ENCODE measurements at places on chromosomes 6 and 20.

GRCh38 chr20:9112541-9113515 is 43.9 kb downstream of the PLCB4 start:
- DNase-seq, result no peak

DNA sequence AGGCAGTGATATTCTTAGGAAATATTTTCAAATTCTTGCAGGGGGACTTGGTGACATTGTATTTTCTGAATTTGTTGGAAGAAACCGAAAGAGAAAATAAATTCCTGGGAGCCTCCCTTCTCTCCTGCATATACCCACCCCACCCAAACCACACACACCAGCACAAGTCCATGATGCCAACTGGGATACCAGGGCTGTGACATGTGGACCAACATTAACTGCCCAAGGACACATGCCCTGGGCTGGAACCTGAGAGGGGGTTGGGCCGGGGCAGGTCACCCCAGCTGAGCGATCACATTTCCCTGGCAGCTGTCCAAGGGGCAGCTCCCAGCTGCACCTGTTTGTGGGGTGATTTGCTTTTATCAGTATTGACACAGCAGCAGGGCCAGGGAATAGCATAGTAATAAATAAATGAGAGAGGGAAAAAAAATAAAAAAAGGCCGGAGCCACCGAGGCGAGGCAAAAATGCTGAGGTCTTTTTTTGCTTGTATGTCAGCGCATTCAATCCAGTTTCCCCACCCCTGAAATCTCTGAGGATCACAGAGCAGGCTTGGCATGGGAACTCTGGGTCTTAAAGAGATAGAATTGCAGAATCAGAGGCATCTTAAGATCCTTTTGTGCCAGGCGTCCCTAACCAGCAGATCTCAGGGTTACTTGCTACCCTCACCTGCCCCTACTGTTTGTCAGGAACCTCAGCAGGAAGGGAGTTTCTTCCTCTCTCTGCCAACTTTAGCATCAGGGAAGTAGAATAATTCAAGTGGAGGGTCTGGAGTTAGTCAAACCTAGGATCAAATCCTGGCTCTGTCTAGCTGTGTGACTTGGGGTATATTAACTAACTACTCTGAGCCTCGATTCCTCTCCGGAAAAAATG is 66.5 kb upstream of the PIM1 start:
- DNase-seq, result peak; percentile 70

GRCh38 chr20:44384423-44385027 is 29.0 kb downstream of the HNF4A start:
- peak; percentile 76 for DNase-seq

DNA sequence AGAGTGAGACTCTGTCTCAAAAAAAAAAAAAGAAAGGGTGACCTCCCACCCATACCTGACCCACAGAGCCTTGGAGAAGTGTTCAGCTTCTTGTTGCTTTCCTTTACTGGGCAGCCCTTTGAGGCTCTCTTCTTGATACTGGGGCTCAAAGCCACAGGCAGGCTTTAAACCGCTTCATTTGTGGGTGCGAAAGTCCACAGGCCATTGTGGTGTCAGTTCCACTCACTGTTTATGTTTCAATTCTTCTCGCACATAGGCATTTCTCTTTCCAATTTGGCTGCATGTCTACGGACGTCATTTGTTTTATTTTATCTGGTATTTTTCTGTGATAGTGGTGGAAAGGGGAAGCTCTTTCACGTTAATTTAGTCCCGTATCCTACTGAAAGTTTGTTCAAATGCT is 34.6 kb downstream of the PPARD start:
- peak; percentile 18 for DNase-seq

GRCh38 chr6:5302220-5302946 is 41.1 kb downstream of the FARS2 start:
- DNase-seq, result peak; percentile 95

- no peak for DNase-seq
Observed at GRCh38 chr6:144231721-144232120, 53.4 kb upstream of the UTRN start.

DNA sequence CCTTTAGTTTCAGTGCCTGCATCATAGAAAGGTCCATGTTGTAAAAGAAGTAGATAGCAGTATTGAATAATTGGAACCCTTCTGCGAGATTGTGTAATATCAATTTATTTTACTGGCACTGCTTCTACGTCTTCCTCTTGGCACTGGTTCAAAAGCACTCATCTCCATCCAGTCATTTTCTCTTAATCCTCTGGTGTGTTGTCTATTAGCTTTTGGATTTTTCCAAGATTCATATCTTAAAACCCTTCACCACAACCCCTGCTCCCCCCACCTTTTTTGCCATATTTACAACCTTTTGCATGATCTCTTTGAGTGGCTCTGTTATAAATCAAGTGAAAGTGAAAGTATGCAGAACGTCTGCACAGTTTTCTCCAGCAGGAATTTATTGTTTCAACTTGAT is 76.6 kb upstream of the HSF2 start:
- peak; percentile 1 for DNase-seq

GRCh38 chr20:20000211-20000968 is 16.8 kb upstream of the NAA20 start:
- no peak for DNase-seq

DNA sequence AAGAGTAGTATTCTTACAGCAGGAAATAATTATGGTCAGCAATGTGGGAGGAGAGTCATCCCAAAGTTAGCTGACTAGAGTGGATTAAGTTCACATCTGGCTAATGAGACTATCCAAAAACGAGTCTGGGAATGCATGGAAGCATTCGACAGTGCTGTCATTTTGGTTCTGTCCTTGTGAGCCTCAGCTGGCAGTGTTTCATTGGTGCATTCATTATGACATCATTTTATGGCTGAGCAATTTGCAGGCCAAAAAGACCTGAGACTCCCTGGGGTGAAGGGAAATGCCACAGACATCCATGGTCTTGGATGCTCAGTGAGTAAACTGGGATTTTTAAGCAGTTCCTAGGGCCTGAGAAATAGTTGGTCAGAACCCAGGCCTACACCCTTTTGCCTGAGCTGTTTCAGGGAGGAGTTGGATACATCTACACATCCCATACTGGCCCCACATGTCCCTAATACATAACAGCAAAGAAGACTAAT is 196.4 kb upstream of the CCN2 start:
- DNase-seq, result no peak

- DNase-seq, result no peak
Observed at GRCh38 chr6:125294925-125295324, 6.8 kb downstream of the HDDC2 start.

DNA sequence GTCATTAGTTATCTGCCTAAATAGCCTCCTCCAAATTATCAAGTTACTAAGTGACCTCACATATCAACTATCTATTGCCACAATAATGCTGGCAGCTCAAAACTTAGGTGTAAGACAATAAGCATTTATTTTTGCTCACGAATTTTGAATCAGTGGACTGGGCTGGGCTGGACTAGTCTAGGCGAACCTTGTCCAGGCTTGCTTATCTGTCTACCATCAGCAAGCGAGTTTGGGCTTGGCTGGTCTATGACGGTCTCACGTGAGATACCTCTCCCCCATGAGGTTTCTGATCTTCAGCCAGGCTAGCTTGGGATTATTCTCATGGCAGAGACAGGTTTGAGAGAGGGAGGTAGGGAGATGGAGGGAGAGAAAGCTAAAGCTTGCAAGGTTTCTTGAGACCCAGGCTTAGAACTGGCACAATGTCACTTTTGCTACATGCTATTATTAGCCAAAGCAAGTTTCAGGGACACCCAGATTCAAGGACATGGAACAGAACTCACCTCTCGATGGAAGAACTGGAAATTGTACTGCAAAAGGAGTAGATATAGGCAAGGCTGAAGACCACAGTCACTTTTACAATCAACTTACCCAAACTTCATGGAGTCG is 80.9 kb downstream of the WASF1 start:
- DNase-seq, result no peak

DNA sequence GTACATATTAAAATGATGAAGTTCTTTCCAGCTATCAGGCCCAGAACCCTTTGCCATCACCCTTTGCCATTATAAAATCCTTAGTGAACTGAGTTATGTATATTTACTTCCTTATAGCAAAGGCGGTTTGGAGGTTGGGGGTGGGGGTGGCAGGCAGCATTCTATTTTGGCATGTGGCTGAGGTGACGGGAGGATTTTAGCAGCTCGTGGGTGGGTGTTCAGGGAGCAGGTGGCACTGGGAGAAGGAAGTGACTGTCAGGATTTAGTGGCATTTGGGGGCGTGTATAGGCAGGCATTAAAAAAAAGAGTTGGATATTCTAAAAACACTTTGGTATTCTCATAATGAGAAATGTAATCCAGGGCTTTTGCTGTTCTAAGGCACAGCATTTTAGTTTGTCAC is 150.7 kb downstream of the RIMS1 start:
- no peak for DNase-seq

DNA sequence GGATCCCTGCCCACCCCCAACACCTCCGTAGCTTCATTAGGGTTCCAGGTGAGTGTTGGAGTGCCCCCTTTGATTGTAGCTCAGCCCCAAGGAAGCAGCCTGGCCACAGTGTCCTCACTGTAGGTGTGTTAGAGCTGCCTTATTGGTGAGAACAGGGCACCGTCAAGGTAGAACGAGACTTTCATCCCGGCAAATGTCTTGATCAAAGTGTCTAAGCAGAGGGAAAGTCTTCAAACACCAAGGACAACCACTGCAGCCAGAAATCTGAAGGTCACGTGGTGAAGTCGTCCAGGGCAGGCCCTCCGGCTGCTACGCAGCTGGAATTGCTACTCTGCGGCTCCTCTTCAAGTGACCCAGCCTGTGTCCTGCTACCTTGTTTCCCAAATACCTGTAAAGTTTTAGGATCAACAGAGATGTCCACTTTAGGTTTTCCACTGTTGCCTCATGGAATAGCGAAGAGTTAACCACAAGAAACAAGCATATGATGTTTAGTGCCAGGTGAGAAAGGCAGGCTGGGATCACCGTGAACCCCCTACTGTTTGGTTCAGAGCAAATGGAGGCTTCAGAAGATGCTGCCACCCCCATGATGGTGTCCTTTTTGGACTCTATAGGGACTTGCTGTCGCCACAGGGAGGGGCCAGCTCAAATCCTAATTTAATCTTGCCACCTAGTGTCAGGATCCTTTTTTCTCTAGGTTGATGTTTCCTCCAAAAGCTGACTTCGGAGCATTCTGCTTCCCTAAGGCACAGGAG is 1.7 kb upstream of the DLL1 start:
- DNase-seq, result no peak

DNA sequence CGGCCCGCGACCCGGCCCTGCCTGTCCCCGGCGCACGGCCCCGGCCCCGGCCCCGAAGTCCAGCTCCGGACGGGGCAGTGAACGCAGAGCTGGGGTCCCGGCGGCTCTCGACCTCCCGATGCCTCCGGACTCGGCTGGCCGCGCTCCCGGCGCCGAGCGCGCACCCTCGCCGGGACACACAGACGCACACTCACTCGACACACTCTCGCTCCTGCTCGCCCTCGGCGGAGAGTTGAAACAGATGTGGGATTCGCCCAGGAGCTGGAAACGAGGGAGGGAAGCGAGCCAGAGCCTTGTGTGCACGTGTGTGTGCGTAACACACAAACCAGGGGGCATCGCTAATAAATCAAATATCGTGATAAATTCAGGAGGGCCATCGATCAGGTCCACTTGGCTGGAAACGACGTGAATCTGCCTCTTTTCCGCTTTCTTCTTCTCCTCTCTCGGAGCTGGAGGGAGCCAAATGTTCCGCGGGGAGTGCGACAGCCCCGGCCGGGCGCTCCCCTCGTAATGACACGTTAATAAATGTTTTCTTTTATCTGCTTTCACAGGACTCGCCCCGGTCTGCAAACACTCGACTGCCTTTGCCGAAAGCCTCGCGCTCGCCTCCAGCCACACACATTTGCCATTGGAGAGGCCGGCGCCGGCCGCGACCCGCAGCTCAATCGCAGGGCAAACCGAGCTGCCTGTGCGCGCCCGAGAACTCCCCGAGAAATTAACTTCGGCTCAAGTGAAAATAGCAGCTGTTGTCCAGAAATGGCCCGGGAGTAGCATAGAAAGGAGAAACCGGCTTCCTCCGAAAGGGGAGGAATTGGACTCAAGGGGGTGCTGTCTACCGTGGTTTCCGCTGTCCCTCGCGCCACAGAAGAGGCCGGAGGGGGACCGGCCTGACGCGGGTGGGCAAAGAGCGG is 828 bp upstream of the SULF2 start:
- peak; percentile 40 for DNase-seq

- DNase-seq, result no peak
Observed at GRCh38 chr6:32568561-32568960, 21.1 kb downstream of the HLA-DRB1 start.

- no peak for DNase-seq
Observed at GRCh38 chr6:34709386-34709785, 12.8 kb upstream of the ILRUN start.

- DNase-seq, result no peak
Observed at GRCh38 chr20:40506537-40506939, 182.5 kb downstream of the MAFB start.

DNA sequence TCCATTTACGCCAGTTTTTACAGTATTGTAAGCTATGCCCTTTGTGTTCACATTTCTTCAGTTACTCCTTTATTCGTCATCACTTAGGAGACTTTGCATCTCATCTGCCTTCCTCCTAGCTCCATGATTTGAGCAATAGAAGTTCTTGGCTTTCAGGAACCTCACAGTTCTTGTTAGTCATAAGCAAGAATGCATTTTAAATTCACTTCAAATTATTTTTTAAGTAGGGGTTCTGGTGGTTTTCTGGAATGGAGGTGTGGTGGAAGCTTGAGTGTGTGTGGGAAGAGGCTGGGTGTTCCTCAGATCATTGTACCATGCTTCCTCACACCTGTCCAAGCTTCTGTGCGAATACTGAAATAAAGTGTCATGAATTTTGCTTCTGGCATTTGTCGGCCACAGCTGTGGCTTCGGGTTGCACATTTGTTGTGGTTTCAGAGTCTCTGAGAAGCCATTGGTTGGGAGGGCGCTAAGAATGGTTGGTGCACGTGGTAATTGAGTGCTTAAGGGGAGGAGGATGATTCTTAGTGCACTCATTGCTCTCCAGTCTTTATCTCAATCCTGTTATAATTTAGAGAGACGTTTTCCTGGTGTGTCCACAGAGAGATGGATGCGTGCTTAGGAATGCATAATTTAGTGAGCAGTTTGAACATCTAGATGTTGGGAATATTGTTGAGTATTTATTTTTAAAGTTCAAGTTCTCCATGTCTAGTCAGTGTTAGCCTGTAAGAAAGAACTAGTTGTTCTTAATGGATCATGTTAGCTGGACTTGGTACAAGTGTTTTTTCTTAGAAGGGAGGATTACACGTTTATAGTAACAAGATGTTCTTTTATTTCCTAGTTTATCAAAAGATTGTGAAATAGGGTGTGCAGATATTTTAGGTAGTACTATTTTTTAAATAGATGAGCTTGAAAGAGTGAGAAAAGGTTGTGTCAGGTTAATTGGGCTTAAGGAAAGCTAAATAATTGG is 31.9 kb downstream of the FOXO3 start:
- peak; percentile 92 for DNase-seq

- no peak for DNase-seq
Observed at GRCh38 chr6:28322661-28323060, 13.3 kb downstream of the ZSCAN31 start.

- DNase-seq, result no peak
Observed at GRCh38 chr6:40688214-40688761, 101.1 kb upstream of the LRFN2 start.

Measured in GM12865 (cell line).